ENCODE measurements at places on chromosomes 4 and X. TPM values are rescaled to one million over a fixed set of nuclear protein-coding genes. Genes with fewer than 3 reads are reported as not detected.

DNA sequence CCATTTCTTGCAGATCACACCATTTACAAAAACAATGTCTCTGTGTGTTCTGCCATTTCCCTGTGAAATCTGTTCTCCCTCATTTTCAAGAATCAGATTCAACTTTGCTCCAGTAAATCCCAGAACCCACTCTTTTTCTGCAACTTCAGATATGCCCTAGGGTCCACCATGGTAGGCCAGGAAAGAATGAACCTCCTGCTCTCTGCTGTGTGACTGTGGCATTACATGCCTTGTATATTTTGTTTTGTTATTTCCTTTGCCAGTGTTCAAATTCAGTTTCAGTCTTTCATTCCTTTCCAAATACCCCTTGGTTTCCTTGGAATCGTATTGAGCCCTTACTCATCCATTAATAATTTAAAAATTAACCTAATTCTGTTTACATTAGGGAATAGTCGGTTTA, 290.2 kb upstream of the VCX start:
- DNase-seq: no peak
- no peaks in the 10 kb centered on the region for H3K4me1 ChIP-seq
- H3K27ac ChIP-seq: no peak overlapping the region
- H3K36me3 ChIP-seq: no peaks in the 10 kb centered on the region
- H3K4me3 ChIP-seq: no peak overlapping the region

- no peaks in the 10 kb centered on the region for H3K4me1 ChIP-seq
- no peak overlapping the region for H3K4me3 ChIP-seq
- no peaks in the 10 kb centered on the region for H3K36me3 ChIP-seq
- H3K27me3 ChIP-seq: no peaks in the 10 kb centered on the region
These were observed 1233.1 kb downstream of the C4orf33 start for GRCh38 chr4:130329036-130329435.

DNA sequence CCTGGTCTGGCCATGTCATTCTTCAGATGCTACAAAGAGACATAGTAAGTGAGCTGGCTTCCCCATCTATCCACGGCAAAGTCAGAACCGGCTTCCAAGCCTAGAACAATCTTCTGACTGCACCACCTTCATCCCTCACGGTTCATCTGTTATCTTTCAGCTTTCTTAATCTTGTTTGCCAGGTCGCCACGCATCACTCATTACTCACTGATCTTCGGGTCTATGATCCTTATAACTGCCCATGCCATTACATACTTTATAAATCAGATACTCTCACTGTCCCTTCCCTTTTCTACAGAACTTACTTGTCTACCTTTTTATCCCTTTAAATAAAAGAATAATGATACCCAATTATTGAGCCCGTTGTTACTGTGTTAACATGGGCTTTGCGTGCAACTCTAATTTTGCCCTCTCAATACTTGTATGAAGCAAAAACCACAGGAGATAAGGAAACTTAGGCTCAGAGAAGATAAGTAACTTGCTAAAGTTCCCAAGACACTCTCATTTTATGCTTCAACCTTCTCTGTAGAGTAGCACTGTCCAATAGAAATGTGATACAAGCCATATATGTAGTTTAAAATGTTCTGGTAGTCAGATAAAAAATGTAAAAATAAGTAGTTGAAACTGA, 171.7 kb downstream of the AMELX start:
- H3K4me1 ChIP-seq: no peaks in the 10 kb centered on the region
- no peaks in the 10 kb centered on the region for H3K36me3 ChIP-seq
- DNase-seq: no peak
- H3K27me3 ChIP-seq: peaks cover 30% of the 10 kb centered on the region
- no peak overlapping the region for H3K27ac ChIP-seq
- no peak overlapping the region for H3K4me3 ChIP-seq

GRCh38 chrX:143664302-143664701, 28.4 kb upstream of the SLITRK4 start:
- no peak for DNase-seq
- H3K4me3 ChIP-seq: no peak overlapping the region
- H3K36me3 ChIP-seq: no peaks in the 10 kb centered on the region

Gene NDNF
- 0.34 TPM for total RNA-seq

DNA sequence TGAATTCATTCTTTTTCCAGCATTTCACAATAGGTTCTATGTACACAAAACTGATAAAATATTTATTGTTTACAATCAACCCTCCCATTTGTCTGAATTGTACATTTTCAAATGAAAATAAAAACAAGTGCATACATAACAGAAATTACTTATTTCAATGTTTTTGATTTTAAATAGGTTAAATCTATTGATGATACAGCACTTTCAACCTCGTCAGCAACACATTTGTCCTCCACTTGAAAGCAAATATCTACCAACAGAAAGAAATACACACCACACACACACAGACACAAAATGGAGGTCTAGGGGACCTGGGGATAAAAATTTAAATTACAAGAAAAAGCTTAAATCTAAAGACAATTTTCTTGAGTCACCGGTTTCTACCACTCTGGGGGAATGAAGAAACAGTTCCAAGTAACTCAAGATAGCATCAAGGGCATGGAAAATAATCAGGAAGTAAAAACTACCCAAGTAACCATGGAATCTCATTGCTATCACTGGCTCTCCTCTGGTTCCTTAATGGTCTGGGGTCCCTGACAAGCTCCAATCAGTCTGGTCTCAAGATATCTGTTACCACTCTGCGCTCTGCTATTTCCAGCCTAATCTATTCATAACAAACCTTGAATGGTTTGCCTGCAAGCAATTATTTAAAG, 27.6 kb downstream of the ANKRD17 start:
- no peak overlapping the region for H3K4me3 ChIP-seq
- peak overlapping the region; percentile 74 for H3K27ac ChIP-seq
- no peaks in the 10 kb centered on the region for H3K27me3 ChIP-seq

DNA sequence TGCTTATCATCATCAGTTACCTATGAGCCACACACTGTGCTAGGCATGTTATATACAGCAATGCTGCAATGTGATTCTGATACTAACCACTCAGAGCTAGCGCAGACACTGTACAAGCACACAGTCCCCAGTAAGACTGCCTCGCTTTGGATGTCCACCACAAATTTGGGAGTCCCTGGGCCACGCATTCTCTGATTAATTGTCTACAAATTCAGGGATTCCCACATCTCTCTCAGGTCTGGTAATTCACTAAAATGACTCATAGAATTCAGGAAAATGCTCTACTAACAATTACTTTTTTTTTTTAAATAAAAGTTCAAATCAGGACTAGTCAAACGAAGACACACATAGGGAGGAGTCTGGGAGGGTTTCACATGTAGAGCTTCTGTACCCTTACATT, 652.1 kb upstream of the AADAT start:
- DNase-seq: no peak
- H3K27me3 ChIP-seq: no peaks in the 10 kb centered on the region
- H3K27ac ChIP-seq: no peak overlapping the region
- H3K4me3 ChIP-seq: no peak overlapping the region
- no peaks in the 10 kb centered on the region for H3K36me3 ChIP-seq
- H3K4me1 ChIP-seq: no peaks in the 10 kb centered on the region

DNA sequence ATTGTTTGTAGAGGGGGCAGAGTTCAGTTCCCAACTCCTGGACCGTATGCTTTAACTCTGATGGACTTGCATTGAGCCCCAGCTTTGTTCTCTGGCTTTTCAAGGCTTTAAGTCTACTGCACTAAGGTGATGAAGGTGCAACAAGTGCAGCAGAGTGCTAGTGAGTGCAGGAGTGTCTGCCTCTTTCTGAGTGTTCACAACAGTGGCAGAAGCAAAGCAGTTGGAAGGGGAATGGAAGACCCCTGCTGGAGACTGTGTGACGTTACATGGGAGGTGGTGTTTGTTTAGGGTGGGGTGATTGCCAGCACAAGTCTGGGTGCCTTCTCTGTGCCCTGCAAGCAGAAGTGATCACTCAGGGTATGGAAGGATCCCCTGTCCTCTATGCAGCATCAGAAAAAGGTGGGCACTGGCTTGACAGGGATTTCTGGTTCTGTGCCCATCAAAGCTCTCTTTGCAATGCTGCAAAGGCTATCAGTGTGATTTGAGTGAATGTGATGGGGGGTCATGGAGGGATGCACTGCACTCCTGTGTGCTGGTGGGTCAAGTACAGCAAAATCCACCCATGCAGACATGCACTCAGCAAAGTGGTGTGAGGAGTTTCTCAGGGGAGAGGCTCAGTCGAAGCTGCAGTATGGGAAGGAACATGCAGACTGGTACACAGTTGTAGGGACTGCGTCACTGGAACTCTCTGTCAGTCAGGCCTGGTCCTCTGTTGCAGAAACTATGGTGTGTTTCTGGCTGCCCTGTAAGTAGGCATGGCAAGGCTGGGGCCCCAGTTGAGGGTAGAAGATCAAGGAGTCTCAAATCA, 70.9 kb upstream of the UGT2B7 start:
- no peaks in the 10 kb centered on the region for H3K4me1 ChIP-seq
- no peak for DNase-seq
- H3K36me3 ChIP-seq: no peaks in the 10 kb centered on the region
- no peak overlapping the region for H3K4me3 ChIP-seq

Gene CTAG1B
- total RNA-seq: not detected

Gene POLA1
- 26.7 TPM for total RNA-seq

DNA sequence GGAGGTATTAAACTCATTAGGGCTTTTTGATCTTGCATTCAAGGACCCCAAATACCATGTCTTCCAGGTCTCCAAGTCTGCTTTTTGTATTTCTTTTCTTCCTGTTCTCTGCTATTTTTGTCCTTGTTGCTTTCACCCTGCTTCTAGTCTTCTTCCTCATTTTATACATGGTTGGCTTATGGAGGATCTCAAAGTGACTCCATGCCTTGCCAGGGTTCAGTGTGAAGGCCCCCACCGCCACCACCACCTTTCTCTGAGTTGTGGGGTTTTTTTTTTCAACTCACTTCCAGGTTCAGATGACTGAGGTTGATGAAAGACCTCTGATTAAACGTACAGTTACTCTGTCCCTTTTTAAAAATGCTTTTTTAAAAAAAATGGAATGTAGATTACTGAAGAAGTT, 96.3 kb downstream of the MAML3 start:
- peaks cover 68% of the 10 kb centered on the region for H3K4me1 ChIP-seq
- DNase-seq: no peak
- H3K36me3 ChIP-seq: no peaks in the 10 kb centered on the region

GRCh38 chrX:16320765-16321355, 153.6 kb downstream of the MAGEB17 start:
- peaks cover 2% of the 10 kb centered on the region for H3K36me3 ChIP-seq
- no peak overlapping the region for H3K27ac ChIP-seq
- H3K4me1 ChIP-seq: no peaks in the 10 kb centered on the region
- DNase-seq: no peak
- peaks cover 6% of the 10 kb centered on the region for H3K27me3 ChIP-seq

Gene RS1
- total RNA-seq: not detected

GRCh38 chrX:108734426-108734825, 1.9 kb downstream of the IRS4 start:
- no peaks in the 10 kb centered on the region for H3K36me3 ChIP-seq
- peaks cover 74% of the 10 kb centered on the region for H3K27me3 ChIP-seq
- H3K27ac ChIP-seq: no peak overlapping the region
- H3K4me3 ChIP-seq: no peak overlapping the region
- H3K4me1 ChIP-seq: no peaks in the 10 kb centered on the region

GRCh38 chrX:149962859-149963757, 24.8 kb upstream of the EOLA2 start:
- peak overlapping the region; percentile 85 for H3K27ac ChIP-seq
- peak; percentile 28 for DNase-seq
- peaks cover 10% of the 10 kb centered on the region for H3K27me3 ChIP-seq
- peaks cover 3% of the 10 kb centered on the region for H3K4me1 ChIP-seq

DNA sequence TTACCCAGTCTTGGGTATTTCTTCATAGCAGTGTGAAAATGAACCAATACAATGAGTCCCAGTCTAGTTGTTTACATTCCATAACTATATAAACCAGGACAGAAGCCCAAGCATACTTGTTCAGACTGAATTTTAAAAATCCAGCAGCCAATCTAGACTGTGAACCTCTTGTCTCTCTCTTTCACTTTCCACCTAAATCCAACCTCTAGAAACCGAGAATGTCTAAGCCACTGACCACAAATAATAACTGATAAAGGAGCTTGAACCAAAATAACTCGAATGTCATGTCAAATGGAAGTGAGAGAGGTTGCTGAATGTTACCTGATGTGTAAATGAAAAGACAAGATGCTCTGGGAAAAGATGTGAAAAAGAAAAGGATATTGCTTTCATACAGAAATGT, 544.7 kb downstream of the NLGN4X start:
- no peak overlapping the region for H3K27ac ChIP-seq
- H3K36me3 ChIP-seq: no peaks in the 10 kb centered on the region
- no peaks in the 10 kb centered on the region for H3K27me3 ChIP-seq
- DNase-seq: no peak

GRCh38 chr4:164138521-164138920, 615.4 kb upstream of the SMIM31 start:
- no peak overlapping the region for H3K4me3 ChIP-seq
- no peak for DNase-seq
- H3K36me3 ChIP-seq: no peaks in the 10 kb centered on the region
- H3K27ac ChIP-seq: no peak overlapping the region
- H3K27me3 ChIP-seq: no peaks in the 10 kb centered on the region

DNA sequence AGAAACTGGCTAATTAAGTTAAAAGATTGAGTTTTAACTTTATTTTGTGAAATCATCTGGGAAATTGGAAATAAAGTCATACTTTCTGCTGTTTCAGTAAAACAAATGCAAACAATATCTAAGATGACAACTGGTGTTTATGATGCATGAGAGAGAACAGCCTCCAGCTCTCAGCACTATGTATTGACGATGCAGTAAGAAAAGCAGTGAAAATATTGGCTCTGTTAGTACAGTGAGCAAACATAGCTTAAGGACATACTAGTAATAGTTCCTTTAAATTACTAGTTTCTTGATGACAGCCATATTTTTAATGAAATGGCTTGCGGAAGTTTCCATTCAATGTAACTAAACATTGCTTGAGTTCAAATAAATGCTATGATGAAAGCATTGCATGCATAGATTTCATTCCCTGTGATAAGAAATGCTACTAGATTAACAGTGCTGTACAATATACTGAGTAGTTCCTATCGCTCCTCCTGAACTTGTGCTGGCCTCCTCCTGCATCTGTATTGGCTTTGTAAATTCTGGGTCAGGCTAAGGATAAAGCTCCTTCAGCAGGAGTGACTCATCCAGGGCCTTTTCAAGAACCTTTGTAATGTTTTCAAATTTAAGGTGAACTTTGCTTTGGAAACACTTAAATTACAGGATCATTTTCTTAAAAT, 11.6 kb downstream of the ARHGAP24 start:
- H3K36me3 ChIP-seq: no peaks in the 10 kb centered on the region
- H3K27me3 ChIP-seq: no peaks in the 10 kb centered on the region
- H3K27ac ChIP-seq: no peak overlapping the region
- no peak for DNase-seq

- no peaks in the 10 kb centered on the region for H3K36me3 ChIP-seq
- H3K4me1 ChIP-seq: no peaks in the 10 kb centered on the region
- DNase-seq: no peak
- no peak overlapping the region for H3K27ac ChIP-seq
- no peak overlapping the region for H3K4me3 ChIP-seq
These were observed 112.6 kb downstream of the GABRA2 start for GRCh38 chr4:46277165-46277951.

Gene NR3C2
- 8.0 TPM for total RNA-seq

DNA sequence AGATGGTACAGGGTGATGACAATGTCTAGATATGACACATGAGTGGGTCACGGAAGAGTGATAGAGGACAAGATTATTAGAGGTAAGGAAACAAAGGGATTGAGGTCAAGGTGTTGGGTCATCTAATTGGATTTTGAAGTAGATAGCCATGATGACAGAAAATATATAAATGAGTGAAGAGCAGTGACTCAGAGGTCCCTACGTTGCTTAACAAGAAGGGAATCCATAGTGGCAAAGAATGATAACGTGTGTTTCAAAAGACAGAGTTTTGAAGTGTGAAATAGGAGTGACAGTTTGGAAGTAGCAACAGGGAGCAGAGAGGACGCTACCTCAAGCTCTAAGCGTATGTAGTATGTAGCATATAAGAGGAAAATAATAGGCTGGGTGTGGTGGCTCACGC, 22.2 kb upstream of the CAMK2D start:
- peaks cover 31% of the 10 kb centered on the region for H3K4me1 ChIP-seq
- no peaks in the 10 kb centered on the region for H3K27me3 ChIP-seq
- H3K27ac ChIP-seq: no peak overlapping the region
- H3K4me3 ChIP-seq: no peak overlapping the region
- peaks cover 4% of the 10 kb centered on the region for H3K36me3 ChIP-seq
